ENCODE measurements at places on chromosomes 12 and 14.

DNA sequence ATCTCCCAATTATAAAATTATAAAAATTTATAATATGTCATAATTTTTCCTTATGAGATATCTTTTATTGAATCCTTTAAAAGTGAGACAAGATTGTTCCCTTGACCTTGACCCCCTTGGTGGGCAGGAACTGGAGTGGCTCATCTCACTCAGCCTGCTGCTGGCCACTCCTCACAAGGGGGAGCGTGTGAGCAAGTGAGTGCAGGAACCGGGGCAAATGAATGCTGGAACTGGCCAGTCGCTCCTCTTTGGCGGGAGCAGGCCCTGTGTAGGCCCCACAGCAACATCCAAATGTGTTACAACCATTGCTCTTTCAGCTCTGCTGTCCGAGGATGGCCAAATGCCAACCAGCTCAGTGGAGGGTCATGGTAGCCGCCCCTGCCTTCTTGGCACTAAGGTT lies 178.8 kb downstream of the ETNK1 start:
- DNase-seq = no peak

- no peak for DNase-seq
Observed at GRCh38 chr12:81541121-81541520, 218.0 kb downstream of the PPFIA2 start.

- no peak for DNase-seq
Observed at GRCh38 chr14:72578514-72578913, 315.4 kb downstream of the DPF3 start.

DNA sequence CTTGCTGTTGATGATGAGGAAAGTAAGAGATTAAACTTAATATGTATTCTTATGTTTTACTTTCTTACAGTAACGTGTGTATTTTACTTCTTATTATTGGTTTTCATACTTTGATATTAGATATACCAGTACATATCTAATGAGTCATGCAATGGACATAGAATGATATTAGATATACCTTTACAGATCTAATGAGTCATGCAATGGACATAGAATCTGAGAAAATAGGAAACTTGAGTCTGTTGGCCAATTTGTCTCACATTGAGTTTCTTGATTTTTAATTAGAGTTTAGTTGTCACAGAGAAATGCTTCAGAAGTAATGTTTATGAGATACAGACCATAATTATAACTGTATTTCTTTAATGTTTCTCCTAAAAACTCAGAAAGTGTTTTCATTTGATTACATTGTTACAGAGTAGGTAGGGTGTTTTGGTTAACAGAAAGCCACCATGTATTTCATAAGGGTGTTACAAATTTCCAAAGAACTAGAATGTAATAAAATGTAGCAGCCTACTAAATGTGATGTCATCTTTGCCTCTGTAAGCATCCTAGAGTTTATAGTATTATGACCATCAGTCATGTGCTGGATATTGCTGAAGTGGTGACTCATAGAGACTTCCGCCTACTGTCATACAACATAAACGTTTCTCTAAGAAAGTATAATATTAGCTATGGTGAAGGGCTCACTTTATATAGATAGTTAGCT lies 3.0 kb downstream of the GAS2L3 start:
- DNase-seq = no peak

- no peak for DNase-seq
Observed at GRCh38 chr12:20946732-20947131, 136.2 kb downstream of the SLCO1B3 start.

- no peak for DNase-seq
Observed at GRCh38 chr14:73749706-73750530, 35.7 kb upstream of the PNMA1 start.

- no peak for DNase-seq
Observed at GRCh38 chr14:55699131-55700057, 119.4 kb downstream of the KTN1 start.

DNA sequence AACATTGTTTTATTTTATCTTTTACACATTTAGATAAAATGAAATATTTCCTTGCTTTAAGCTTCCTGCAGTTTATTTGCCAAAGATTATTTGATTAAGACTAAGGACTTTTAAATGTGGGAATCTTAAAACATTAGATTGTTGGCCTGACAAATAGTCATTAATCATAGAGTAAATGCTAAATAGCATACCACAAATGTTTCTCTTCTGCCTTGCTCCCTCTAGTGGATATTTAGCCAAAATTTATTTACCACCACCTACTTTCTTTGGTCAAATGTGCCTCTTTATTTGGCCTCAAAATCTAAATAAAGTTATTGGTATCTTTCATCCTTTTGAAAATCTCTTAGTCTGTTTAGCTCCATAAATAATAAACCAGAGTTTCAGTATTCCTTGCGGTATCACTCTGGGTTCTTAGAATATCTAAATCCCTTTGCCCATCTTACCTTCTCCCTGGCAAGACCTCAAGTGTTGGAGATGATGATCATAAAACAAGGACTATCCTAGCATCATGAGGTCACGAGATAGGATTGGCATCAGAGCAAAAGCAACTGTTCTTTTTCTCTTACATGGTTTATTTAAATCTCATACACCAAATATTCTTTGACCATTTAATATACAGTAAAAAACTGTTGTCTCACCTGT lies 150.6 kb upstream of the AEBP2 start:
- DNase-seq = no peak

DNA sequence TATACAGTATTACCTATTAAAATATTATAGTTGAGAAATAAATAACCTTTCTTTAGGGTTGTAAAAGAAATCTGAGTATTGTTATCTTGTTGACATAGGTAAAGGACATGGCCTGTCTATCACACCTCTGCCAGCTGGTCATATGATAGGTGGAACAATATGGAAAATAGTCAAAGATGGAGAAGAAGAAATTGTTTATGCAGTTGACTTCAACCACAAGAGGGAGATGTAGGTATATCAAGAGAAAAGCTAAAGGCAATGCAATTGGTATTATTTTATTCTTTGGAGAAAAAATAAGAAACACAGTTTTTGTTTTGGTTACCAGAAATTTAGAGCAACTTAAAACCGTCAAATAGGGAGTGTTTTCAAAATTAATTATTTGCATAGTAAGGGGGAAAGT lies 13.5 kb downstream of the CPSF2 start:
- no peak for DNase-seq

DNA sequence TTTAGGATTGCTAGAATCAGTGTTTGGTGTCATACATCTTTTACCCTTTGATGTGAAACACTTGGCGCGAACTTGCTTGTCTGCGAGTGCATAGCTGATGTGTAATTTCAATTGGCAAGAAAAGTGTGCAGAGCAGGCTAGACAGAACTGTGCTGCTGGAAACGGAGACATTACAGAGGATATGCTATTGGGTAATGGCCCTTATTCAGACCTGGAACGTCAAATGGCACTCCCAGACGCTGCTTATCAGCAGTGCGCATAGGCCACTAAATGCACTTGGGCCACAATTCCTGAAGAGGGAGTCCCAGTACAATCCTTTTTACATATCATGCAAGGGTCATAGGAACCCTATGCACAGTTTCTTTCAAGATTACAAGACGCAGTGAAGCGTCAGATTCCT lies 15.7 kb upstream of the SLC10A1 start:
- DNase-seq = no peak

DNA sequence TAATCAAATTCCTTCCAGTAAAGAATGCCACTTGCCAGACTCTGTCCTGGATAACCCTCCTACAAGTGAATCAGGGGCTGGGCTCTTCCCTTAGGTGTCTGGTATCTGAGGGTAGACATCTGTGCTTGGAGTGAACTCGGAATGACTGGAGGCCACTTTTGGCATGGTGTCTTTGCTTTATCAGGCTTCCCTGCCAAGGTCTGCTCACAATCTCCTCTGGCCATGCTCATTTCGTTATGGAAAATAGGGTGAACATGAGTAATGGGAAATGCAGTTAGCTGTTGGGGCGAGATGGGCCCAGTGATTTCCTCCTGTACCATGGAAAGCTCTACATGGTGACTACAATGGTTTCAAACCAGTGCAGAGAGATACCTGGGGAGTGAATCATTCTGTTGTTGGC lies 212.9 kb downstream of the NRXN3 start:
- no peak for DNase-seq

- no peak for DNase-seq
Observed at GRCh38 chr14:32934881-32935633, 3.6 kb upstream of the NPAS3 start.

GRCh38 chr12:84497819-84498218 lies 414.8 kb downstream of the SLC6A15 start:
- no peak for DNase-seq

- DNase-seq = no peak
Observed at GRCh38 chr12:53299101-53299453, 418 bp upstream of the MYG1 start.

DNA sequence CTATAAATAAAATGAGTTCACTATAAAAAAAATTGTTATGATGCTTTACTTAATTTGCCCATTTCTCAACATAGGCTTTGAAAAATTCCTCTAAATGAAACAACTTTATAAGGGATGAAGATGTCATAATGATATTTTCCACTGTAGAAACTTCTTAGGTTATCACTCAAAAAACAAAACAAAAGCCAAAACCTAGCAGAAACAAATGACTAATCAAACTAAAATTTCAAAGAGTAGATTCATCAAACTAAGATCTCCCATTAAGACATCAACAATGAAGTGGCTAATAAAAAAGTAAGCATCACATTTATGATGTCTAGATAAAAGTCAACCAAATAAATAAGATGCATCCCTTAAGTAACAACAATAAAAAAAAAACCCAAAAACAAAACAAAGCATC lies 36.9 kb upstream of the TTC7B start:
- DNase-seq = no peak

- DNase-seq = no peak
Observed at GRCh38 chr14:75094896-75095295, 25.5 kb downstream of the ZC2HC1C start.

DNA sequence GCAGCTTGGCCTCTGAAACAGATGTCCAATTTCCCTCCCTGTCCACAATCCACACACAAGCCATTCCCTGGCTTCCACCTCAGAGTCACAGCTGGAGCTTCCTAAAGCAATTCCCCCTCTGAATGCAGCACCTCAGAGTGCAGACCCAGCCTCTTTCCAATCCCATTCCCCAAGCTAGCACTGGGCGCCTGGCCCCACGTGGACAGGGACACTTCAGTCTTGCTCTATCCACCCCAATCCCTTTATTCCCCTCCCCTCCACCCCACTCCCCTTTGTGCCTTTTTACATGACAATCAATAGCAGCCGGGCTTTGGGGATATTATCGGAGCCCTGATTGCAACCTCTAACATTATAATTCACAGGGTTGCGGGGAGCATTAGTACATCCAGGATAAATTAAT lies 292.6 kb downstream of the TTC8 start:
- DNase-seq = no peak

DNA sequence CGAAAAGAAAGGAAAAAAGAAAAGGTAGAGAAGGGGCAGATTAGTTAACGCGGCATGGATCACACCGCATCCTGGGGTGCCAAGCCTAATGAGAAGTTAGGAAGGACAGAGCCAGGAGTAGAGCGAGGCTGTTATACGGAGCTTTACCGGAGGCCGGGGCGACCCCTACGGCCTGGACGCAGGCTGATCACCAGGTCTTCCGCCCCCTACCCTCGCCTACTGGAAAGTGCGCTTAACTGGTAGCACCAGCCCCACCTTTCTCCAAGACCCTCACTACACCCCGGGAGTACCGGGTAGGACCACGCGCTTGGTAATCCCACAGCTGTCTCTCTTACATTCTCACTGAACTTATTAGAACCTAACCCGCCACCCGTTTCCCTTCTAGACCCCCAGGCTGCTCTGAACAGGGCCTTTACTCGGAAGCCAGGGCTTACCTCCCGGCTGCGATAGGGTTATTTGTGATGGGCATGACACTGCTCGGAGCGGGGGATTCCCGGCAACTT lies 33.8 kb downstream of the WBP11 start:
- no peak for DNase-seq
